Occipital lobe (tissue), 3 donors: ENCODE measurements at places on chromosomes 12 and 14. TPM values are rescaled to one million over a fixed set of nuclear protein-coding genes. Genes with fewer than 3 reads are reported as not detected.

DNA sequence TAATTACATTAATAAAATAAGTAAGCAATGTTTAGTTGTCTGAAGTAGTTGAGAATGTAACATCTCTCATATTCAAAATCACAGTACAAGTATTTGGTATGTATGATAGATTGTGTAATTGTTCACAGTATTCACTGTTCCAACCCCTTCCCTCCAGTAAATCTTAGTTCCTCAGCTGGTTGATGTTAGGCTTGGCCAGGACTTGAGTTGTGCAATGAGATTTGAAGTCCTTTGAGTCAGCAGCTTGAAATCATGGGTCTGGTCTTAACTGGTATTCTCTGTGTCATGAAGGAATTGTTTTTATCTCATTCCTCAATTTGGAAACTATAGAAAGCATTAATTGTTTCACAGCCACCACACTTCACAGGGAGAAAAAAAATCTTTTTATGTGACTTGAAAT lies 477.1 kb downstream of the FSCB start:
- no peak for DNase-seq

- DNase-seq = no peak
Observed at GRCh38 chr14:89458713-89459420, 41.8 kb upstream of the FOXN3 start.

DNA sequence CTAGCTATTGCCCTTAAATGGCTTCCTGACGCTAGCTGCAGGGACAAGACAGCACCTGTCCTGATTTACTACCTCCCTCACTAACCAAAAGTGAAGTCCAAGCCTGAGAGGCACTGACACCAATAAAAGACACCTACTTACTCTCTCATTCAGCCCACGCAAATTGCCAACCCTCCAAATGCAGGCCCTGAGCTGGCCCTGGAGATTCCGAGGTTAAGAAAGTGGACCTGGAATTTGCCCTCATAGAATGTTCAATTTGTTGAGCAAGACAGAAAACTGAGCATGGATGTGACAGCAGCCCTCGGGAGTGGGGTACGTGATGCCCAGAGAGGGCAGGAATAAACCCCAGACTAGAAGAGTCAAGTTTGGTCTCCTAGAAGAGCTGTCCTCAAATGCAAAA lies 16.4 kb downstream of the SERPINA3 start:
- no peak for DNase-seq

DNA sequence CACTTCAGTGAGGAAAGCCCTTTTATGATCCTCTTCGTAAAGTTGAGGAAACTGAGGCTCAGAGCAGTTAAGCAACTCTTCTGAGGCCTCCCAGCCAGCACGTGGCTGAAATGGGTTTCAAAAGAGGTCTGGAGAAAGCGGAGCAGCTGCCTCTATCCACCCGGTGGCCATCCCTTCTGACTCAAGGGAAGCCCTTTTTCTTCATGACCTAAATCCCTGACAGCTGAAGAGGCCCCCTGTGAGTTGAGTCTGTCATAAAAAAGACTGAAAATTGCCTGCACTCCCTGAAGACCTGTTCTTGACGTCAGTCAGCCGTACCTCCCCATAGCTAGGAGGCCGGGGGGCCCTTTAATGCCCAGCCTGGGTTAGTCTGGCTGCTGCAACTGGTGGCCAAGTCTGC lies 10.7 kb downstream of the CMKLR1 start:
- no peak for DNase-seq

DNA sequence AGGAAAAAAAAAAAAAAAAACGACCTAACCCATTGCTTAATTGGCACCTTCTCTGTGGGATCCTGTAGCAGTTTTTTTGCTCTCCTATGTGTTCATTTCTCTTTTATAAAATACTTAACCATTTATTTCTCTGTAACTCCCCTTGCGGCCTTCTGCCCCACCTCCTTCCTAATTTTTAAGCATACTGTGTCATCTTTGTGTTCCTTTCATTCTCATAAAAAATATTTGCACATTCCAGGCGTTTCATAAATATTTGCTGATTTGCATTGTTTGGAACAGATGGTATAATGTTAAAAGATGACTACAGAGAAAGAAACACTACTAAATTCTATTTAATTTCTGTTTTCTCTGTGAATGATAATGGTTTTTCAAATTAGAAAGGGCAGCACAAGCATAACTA lies 77.9 kb downstream of the NPAS3 start:
- DNase-seq = no peak

- no peak for DNase-seq
Observed at GRCh38 chr12:121792607-121793439, 665 bp downstream of the RHOF start.

GRCh38 chr12:54169036-54169435 lies 19.7 kb downstream of the SMUG1 start:
- no peak for DNase-seq

GRCh38 chr12:57173089-57173488 lies 25.7 kb upstream of the LRP1-AS start:
- no peak for DNase-seq

Gene MON2
- total RNA-seq = 90.8 TPM

Gene TPH2
- not detected for total RNA-seq

Gene PDZRN4
- 48.7 TPM for total RNA-seq

Gene TAS2R8
- 0.31 TPM for total RNA-seq

Gene OR4E1
- total RNA-seq = not detected

Gene NAA30
- total RNA-seq = 80.2 TPM

Gene RNASE7
- total RNA-seq = not detected

Gene APOF
- not detected for total RNA-seq

Gene PLXNC1
- 39.5 TPM for total RNA-seq
